ENCODE measurements at places on chromosomes 16 and 17.

- H3K4me3 ChIP-seq = no peak overlapping the region
- peak overlapping the region; percentile 71 for H3K27ac ChIP-seq
- no peaks in the 10 kb centered on the region for H3K36me3 ChIP-seq
- peaks cover 16% of the 10 kb centered on the region for H3K4me1 ChIP-seq
Measured at GRCh38 chr17:45332989-45333701, 16.3 kb upstream of the MAP3K14 start.

- H3K36me3 ChIP-seq = peaks cover 17% of the 10 kb centered on the region
- no peaks in the 10 kb centered on the region for H3K27me3 ChIP-seq
- no peak for DNase-seq
Measured at GRCh38 chr16:58734459-58734787, 307 bp upstream of the GOT2 start.

DNA sequence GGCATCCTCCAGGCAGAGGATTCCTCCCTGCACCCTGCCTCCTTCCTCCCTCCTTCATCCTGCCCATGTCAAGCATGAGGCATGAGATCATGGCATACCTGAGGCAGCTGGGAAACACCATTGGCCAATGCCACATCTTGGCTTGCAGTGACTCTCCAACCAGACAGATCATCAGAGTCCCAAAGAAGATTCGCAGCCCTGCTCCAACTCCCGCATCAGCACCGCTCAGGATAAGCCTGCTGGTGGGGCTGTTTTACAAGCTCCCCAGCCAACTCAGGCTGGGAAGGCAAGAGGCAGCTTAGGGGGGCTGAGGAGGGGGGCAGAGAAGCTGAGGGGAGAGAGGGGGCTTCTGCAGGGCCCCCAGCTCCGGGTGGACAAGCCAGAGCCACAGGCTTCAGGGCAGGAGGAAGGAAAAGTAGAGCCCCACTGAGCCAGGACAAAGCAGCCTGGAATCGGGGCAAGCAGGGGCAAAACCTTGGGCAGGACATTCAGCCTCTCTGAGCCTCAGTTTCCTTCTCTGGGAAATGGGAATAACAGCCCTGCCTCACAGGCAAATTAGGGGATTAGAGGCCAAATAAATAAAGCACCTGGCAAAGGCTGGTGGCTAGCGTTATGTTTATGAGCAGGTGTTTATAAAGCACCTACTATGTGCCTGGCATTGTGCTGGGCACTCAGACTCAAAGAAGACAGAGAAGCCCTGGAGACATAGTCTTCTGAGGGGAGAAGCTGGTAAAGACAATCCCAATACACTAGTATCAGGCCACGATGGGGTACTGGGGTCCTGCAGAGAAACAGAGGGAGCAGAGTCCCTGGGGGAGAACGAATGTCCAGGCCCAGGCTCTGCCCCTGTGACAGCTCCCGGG, 88.1 kb downstream of the GOSR1 start:
- H3K4me1 ChIP-seq = no peaks in the 10 kb centered on the region
- H3K27ac ChIP-seq = no peak overlapping the region
- H3K27me3 ChIP-seq = no peaks in the 10 kb centered on the region
- no peaks in the 10 kb centered on the region for H3K36me3 ChIP-seq
- no peak for DNase-seq

DNA sequence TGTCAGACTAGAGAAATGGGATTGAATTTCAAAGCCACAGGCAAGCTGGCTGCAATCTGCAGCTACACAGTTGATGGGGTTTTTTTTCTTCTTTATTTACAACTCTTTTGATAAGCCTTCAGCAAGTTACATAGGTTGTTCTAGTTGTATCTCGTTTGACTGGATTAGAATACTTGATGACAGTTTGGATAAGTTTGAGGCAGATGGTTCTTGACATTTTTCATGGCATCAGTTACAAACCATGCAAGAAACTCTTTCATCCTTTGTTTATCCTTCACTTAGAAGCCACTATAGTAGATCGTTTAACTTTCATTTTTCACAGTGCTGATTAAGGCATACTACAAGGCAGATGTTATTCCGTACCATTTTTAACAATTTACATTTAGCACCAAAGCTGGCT, 238.9 kb downstream of the TOX3 start:
- no peaks in the 10 kb centered on the region for H3K27me3 ChIP-seq
- DNase-seq = no peak
- no peaks in the 10 kb centered on the region for H3K4me1 ChIP-seq
- no peaks in the 10 kb centered on the region for H3K36me3 ChIP-seq

DNA sequence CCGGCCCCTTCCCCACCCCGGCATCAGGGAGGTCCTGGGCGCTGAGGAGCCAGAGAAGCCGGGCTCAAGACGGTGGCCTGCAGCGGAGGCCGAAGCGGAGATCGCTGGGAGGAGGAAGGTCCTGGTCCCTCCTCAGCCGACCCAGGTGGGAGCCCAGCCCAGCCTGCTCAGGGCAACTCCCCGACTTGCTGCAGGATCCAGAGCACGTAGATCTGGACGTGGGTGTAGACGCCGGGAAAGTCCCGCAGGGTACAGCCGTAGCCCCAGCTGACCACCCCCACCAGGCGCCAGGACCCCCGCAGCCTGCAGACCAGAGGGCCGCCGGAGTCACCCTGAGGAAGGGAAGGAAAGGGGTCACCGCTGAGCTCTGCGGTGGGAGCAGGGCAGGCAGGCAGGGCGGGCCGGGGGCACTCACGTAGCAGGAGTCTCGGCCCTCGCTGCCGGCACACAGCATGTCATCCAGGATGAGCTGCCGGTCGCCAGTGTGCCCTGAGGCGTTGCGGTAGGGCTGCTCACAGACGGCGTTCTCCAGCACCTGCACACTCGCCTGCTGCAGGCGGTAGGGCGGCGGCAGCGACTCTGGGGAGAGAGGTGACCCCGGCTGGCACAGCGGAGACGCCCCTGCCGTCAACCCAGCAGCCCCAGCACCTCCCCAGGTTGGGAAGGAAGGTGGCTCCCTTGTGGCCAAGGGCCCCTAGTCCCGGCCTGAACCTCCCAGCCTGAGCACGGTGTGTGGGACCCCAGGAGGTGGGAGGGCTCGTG, 5.4 kb downstream of the TPSD1 start:
- DNase-seq = no peak
- peaks cover 3% of the 10 kb centered on the region for H3K4me1 ChIP-seq
- no peaks in the 10 kb centered on the region for H3K36me3 ChIP-seq
- peak overlapping the region; percentile 40 for H3K4me3 ChIP-seq

DNA sequence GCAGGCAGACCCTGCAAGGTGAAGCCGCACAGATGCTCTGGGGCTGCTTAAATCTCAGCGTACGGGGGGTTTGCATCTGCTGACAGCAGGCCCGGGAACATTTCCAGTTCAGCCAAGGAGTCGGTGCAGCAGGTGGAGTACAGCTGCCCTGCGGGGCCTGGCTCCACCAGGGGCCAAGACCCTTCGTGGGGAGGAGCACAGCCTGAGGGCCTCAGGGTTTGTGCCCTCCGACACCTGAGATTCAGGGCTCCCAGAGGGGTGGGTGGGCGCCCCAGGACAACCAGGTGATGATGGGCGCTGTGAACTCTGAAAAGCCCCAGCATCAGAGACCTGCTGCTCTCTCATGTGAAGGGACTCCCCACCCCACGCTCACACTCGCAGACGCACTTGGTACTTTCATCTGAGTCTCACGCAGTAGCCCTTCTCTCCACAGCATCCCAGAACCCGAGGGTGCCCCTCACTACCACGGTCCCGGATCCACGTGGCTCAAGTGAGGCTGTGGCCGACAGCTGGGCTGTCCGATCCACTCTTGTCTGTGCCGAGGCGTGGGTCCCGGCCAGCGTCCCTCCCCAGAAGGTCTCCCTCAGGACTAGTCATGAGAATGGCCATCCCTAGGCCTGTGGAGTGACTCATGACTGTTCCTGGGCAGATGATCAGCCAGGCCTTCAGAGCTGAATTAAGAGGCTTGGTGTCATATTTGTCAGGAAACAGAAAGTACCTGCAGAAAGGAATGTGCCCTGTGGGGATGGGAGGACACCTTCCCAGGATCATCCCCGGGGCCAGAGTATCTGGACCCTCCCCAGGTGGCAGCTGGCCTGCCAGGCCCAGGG, 29.6 kb downstream of the ACSF3 start:
- no peaks in the 10 kb centered on the region for H3K27me3 ChIP-seq
- peaks cover 18% of the 10 kb centered on the region for H3K4me1 ChIP-seq
- no peak for DNase-seq
- peaks cover 12% of the 10 kb centered on the region for H3K36me3 ChIP-seq

GRCh38 chr17:19978805-19979211, 1.2 kb upstream of the AKAP10 start:
- DNase-seq = no peak
- H3K4me3 ChIP-seq = peak overlapping the region; percentile 94
- H3K36me3 ChIP-seq = peaks cover 32% of the 10 kb centered on the region

GRCh38 chr16:85126705-85127378, 14.6 kb upstream of the CIBAR2 start:
- H3K36me3 ChIP-seq = no peaks in the 10 kb centered on the region
- no peaks in the 10 kb centered on the region for H3K27me3 ChIP-seq
- H3K27ac ChIP-seq = peak overlapping the region; percentile 67
- H3K4me3 ChIP-seq = no peak overlapping the region

DNA sequence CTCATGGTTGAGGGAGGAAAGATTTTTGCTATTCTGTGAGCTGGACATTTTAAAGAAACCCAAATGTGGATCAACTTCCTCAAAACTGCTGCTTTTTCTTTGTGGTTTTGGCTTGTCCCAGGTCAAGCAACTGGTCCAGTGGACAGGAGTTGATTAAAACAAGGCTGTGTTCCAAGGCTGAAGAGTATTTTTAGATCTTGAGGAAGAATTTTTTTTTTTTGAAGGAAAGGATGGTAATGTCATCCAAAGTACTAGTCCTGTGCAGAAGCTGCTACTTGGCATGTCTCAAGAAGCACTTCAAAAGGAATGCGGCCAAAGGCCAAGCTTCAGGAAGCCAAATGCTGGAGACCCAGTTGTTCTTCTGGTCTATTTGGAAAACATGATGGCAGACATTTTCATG, 8.0 kb upstream of the MYH2 start:
- no peak overlapping the region for H3K27ac ChIP-seq
- H3K4me1 ChIP-seq = no peaks in the 10 kb centered on the region
- H3K4me3 ChIP-seq = no peak overlapping the region
- no peaks in the 10 kb centered on the region for H3K36me3 ChIP-seq

- peaks cover 15% of the 10 kb centered on the region for H3K27me3 ChIP-seq
- no peak overlapping the region for H3K27ac ChIP-seq
- no peaks in the 10 kb centered on the region for H3K4me1 ChIP-seq
- no peak for DNase-seq
- no peak overlapping the region for H3K4me3 ChIP-seq
- H3K36me3 ChIP-seq = no peaks in the 10 kb centered on the region
Measured at GRCh38 chr17:56185491-56186221, 32.4 kb downstream of the ANKFN1 start.
